ENCODE measurements at places on chromosomes 13 and 19. TPM values are rescaled to one million over a fixed set of nuclear protein-coding genes. Genes with fewer than 3 reads are reported as not detected.

GRCh38 chr19:21587549-21587948 lies 82.1 kb downstream of the ZNF429 start:
- DNase-seq: no peak

DNA sequence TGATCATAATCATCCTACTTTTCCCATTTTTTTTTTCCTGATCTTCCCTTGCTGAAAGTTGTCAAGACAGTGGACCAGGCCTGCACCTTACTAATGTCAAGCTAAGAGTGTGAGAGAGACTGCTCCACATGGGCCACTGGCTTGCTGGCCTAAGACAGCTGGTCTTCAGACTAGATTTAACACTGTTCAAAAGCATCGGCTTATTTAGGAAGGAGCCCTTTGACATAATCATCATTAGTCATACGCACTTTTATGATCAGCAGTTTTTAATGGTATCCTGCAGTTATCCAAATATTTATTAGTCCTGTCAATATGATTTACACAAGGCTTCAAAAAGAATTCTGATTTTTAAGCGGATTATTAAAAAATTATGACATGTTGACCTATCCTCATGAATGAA lies 270.6 kb downstream of the DNAJC15 start:
- no peak for DNase-seq

DNA sequence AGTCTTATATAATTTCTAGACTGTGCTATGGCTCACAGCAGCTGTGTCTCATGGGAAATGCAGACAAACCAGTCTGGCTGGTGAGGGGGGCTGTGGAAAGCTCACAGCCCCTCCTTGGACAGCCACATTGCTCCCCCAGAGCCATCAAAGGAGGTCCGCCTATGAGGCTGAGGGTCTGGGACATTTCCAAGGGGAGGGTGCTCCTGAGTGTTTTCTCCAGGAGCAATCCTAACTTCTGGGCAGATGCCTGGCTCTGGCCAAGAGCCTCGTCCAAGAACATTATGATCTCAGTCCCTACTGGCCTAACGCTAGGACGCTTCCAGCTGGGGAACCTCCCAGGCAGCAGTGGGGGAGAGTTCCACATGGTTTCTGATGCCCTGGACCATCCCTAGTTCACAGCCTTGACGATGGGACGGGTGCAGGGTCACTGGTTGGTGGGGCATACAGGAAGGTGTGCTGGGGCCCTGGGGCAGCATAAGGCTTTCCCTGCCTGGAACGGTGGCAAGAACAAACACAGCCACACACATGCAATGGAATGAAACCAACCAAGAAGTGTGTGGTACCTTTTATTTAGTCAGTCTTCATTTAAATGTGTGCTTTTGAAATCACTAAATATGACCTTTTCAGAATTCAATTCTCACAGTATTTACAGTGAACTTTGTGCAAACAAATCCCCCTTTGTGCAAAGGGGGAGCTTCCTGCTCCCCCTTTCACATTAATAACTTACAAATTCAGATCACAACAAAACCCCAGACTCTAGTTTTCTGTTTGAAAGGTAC lies 60.6 kb downstream of the CDADC1 start:
- peak; percentile 66 for DNase-seq

- no peak for DNase-seq
Measured at GRCh38 chr13:72303941-72304746, 423.3 kb downstream of the MZT1 start.

DNA sequence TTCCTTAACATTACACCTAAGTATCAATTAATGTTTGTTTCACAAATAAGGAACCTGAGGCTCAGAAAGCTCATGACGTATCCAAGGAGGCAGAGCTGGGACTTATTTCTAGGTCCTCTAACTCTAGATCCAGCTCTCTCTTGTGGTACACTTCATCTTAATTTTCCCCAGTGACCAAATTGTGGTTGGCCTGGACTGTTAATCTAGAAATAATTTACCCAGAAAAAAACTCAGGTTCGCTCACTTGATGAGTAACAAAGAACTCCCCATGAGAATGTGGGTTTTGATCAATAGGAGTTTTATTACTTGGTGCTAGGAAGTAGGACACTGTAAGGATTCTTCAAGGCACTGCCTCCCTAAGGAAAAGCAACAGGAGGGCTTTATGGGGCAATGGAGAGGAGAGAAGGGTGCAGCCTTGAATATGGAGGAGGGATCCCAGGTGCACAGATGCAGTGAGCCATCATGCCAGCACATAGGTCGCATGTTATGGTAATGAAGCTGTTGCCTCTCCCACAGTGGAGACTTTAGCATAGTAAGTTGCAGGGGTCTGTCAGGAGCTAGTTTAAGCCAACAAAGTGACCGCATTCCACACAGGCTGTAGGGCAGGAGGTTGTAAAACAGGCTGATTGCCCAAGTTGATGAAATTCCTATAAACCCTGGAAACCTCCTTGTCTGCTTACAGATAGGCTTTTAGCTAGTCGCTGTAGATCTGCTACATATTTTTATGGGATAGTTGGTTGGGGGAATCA lies 14.7 kb downstream of the RAP2A start:
- DNase-seq: no peak

DNA sequence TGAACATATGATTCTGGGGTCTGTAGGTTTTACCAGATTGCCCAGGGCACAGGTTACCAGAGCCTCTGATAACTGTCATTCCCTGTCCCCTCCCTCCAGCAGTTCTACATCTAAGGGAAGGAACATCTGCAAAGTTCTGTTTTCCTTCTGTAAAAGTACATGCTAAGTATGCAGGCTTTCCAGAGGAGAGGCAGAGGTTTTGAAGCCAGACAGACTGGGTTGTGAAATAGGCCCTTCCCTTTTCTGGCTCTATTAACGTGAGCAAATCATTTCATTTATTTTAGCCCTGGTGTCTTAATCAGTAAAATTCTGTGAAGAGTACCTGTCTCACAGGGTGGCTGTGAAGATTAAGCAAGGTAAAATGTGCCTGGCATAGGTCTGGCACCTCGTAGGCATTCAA lies 66.1 kb upstream of the C1QTNF9 start:
- DNase-seq: no peak

- no peak for DNase-seq
Measured at GRCh38 chr19:11171144-11171543, 15.6 kb upstream of the SPC24 start.

GRCh38 chr19:17086834-17087233 lies 11.3 kb downstream of the MYO9B start:
- peak; percentile 10 for DNase-seq

GRCh38 chr13:37047032-37047431 lies 12.5 kb downstream of the SUPT20H start:
- no peak for DNase-seq

DNA sequence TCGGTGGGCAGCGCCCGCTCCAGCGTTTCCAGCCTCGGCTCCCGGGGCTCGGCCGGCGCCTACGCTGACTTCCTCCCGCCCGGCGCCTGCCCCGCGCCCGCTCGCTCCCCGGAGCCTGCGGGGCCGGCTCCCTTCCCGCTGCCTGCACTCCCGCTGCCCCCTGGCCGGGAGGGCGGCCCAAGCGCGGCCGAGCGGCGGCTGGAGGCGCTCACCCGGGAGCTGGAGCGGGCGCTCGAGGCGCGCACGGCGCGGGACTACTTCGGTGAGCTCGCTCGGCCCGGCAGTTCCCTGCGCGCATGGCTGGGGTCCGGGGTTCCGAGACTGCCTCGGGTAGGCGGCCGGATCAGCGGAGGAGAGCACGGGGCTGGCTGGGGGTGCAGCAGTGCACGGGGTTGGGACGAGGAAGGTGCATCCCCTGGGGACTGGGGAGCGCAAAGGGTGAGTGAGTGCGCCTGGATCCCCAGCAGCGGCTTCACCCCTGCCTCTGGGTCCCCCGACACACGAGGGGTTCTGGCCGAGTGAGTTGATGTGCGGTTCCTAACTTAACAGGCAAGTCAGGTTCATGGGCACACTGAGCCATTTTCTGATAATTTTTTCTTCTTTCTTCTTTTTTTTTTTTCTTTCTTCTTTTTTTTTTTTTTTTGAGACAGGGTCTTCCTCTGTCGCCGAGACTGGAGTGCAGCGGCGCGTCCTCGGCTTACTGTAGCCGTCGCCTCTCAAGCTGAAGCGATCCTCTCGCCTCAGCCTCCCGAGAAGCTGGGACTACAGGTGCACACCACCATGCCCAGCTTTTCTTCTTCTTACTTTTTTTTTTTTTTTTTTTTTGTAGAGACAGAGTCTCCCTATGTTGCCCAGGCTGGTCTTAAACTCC lies 1.1 kb downstream of the WTIP start:
- peak; percentile 37 for DNase-seq

- no peak for DNase-seq
Measured at GRCh38 chr13:34765446-34766180, 176.5 kb upstream of the NBEA start.

DNA sequence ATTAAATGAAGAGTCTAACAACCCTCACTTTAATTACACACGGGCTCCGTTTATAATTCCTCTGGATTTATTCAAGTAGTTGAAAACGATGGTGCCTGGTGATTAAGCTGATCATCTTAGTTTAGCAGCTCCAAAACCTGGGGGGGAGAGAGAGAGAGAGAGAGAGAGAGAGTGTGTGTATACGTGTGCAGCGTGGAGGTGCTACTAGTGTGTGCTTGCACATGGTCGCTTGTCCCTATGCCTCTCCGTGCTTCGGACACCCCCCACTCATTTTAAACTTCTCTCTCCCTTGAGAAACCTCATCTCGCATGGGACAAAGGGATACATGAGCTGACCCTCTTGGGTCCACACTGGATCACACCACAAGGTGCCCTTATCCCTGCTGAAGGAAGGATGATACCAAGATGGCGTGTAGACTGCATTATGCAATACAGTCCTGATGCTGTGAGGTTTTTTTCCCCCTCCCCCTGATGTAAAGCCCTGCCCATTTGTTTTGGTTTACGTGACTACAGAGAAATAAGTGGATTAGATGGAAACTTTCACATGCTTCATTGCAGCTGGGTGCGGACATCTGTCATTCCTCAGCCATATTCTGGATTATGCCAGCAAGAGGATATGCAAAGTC lies 320.8 kb downstream of the ZNF536 start:
- no peak for DNase-seq

- no peak for DNase-seq
Measured at GRCh38 chr13:50635504-50635903, 208.0 kb downstream of the DLEU7 start.

GRCh38 chr19:17944301-17944700 lies 11.5 kb downstream of the CCDC124 start:
- peak; percentile 88 for DNase-seq

DNA sequence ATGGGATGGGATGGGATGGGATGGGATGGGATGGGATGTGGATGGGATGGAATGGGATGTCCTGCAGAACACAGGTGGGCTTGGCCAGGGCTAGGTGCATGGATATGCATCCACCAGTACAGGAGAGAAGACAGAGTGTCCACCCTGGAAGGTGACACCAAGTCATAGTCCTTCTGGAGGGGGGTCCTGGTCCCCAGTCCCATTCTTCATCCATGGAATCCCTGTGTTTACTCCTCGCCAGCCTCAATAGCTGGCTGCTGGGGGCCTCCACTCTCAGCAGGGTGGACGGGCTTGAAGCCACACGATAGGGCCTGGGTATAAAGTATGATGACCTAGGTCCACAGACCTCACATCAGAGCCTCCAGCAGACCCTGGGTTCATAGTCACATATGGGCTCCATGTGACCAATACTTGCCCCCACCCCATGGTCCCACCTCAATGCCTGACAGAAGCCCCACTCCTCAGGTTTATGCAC lies 40.1 kb downstream of the RFX2 start:
- DNase-seq: no peak

DNA sequence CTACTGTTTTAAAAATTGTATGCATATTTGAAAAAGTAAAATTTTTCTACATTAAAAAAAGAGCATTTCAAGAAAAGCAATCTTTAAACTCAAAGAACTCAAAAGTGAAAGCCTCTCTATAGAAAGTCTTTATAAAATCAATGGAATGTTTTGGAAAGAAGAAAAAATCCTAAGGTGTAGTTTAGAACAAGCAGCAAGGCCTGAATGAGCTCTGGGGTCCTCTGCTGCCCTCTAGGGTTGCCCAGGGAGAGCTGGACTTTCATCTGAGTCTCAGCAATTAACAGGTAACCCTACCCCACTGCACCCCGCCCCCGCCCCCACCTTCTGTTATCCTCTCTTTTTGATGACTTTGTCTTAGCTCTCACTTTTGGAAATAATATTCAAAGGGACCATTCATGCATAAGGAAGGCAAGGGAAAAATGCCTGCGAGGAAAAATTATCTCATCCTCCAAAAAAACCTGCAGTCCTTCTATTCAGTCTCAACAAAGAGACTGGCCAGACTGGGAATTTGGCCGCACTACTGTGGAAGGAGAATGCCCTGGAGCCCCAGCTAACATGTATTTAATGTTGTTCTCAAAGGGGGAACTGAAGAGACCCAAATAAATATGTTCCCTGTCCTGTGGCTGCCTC lies 24.1 kb downstream of the SLC25A30 start:
- peak; percentile 54 for DNase-seq

DNA sequence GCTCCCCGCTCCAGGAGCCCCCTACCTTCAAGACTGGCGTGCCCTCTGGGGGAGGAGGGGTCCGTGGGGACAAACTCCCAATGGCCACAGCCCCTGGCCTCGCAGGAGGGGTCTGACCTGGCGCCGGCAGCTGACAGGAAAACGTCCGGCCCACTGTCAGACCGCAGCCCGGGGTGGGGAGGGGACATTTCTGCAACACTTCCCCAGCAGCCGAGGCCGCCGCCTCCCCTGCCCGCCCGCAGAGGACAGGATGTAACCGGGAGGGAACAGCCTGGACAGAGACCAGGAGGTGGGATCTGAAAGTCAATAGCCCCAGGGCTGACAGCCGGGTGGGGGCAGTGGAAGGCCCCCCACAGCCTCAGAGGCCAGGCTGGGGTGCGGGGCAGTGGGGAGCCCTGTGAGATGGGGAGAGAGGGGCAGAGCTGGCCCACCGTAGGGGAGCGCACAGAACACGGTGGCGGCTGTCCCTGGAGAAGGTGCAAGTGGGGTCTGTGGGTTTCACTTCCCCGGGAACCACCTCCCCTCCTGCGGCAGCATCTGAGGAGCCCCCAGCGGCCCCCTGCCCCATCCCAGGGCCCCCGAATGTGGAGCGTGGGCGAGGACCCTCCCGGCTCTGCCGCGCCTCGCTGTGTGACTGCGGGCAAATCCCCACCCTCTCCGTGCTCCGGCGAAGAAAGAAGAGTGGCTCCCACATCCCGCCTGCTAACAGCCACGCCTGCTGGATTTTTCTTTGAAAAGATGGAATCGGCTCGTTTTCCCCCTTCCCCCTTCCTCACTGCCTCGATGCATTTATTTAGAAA lies at the start of gene PEAK3:
PEAK3 (minus strand) TSS at position 114 of the 800 bp plus-strand sequence. CDS start 1,244 bp downstream, outside the sequence.
- DNase-seq: peak; percentile 24

DNA sequence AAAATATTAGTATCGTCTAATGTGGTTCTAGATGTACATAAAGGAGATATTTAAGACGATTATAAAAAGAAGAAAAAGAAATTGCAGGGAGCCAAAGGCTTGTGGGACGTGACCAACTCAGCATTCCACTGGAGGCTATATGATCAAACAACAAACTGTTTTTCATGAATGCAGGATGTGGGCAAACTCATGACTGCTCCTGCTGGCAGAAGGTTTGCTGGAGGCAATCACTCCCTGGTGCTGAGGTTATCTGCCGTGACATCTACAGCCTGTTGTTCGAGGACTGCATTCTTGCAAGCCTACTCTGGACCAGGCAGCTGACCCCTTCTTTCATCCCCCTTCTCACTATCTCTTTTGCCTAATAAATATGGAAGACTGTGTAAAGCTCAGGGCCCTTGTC lies 518.1 kb downstream of the UQCRFS1 start:
- no peak for DNase-seq

RAP2A gene
- 28.9 TPM for total RNA-seq

REEP6 gene
- 1.3 TPM for total RNA-seq

GJB2 gene
- under 0.01 TPM for total RNA-seq

OSCAR gene
- not detected for total RNA-seq

IRF2BP1 gene
- total RNA-seq: 5.0 TPM

TEX29 gene
- total RNA-seq: not detected

ZNF568 gene
- total RNA-seq: 7.3 TPM

MIA gene
- not detected for total RNA-seq

CGB5 gene
- not detected for total RNA-seq

CEACAM1 gene
- not detected for total RNA-seq

CCDC8 gene
- 10.2 TPM for total RNA-seq

All from IMR-90 (cell line).